Stimulated activated naive CD4-positive, alpha-beta T cell (primary cell): ENCODE measurements at places on chromosomes 12 and 14.

GRCh38 chr14:104316121-104316722, 177.8 kb downstream of the KIF26A start:
- no peak for DNase-seq

DNA sequence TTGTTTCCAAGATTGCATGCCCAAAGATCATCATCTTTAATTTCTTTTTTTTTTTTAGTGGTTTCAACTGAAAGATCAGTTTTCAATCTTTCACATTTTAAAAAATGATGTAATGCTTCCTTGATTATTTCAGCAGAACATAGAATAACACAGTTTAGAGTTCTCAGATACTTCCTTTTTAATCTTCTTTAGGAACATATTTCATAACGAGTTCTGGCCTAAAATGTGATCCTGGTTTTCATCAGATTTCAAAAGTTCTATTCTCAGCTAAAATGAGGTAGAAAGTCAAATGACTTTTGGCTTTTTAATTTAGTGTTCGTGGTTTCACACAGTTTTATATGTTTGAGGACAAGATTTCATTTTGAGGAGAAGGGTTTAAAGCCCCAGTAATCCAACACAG, 40.0 kb upstream of the NR1H4 start:
- no peak for DNase-seq

GRCh38 chr14:25032092-25032784, 17.7 kb downstream of the STXBP6 start:
- DNase-seq: no peak

DNA sequence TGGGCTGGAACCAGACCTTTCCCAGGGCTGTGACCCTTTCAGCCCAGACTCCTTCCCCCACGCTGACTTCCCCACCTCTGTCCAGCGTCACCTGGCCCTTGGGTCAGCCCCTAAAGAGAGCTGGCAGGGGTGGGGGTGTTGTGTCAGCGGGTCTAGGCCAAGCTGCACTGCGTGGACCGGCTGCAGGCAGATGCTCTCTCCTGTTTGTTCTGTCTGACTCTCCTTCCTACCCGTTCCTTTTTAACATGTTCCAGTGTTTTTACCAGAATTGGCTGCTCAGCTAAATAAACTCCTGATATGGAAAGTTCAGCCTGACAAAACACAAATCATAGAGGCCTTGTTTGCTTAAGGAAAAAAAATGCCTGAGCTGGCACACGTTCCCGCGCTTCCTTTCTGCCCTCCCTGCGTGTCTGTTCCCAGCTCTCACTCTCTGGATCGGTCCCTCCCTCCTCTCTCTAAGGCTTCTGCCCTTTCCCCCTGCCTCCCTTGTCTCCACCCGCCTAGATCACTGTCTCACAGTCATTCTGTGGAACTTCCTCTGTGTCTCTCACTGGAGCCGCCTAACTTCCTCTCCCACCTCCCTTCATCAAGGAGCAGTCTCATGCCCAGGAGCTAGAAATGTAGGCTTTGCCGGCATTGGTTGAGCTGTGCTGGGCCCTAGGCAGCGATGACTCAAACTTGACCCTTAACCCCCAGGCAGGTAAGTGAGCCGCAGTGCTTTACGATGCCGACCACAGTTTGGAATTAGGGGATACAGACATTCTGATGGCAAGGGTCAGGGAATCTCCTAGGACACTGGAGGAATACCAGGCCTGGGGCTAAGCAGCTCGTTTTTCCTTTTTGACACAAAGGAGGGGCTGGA, 15.5 kb upstream of the MLXIP start:
- no peak for DNase-seq

- no peak for DNase-seq
These were observed 10.1 kb upstream of the FBXO33 start for GRCh38 chr14:39442293-39442692.
